ENCODE measurements at places on chromosomes 1 and 21. TPM values are rescaled to one million over a fixed set of nuclear protein-coding genes. Genes with fewer than 3 reads are reported as not detected.
A peak's percentile ranks its signal among the peaks of the same experiment; 100 is the strongest.

ERG gene
- total RNA-seq: not detected

OR2L5 gene
- total RNA-seq: 0.07 TPM

NES gene
- total RNA-seq: 70.0 TPM

TEDDM1 gene
- not detected for total RNA-seq

AGO4 gene
- 7.7 TPM for total RNA-seq

IPO9 gene
- total RNA-seq: 23.6 TPM

SERINC2 gene
- 51.5 TPM for total RNA-seq

C4BPA gene
- not detected for total RNA-seq

DIO1 gene
- total RNA-seq: not detected

VAV3 gene
- total RNA-seq: 0.98 TPM

DNA sequence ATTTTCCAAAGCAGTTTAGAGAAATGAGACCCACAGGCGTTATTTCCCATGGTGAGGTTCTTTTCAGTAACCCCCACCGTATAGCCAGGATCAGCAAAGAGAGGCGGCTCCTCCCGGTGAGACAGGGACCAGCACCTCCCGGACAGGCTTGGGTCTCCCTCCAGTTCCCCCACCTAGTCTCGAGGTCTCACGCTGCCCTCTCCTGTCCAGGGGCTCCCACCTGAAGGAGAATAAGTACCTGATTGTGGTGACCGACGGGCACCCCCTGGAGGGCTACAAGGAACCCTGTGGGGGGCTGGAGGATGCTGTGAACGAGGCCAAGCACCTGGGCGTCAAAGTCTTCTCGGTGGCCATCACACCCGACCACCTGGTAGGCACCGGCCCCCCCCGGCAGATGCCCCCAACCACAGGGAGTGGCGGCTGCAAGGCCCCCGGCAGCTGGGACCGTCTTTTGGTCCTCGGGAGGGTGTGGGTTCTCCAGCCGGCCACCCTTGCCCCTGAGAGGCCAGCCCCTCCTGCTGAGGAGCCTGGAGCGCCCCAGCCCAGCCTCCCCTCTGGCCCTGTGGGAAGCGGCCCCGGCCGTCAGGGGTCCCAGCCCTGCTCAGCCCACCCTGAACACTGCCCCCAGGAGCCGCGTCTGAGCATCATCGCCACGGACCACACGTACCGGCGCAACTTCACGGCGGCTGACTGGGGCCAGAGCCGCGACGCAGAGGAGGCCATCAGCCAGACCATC, 4.9 kb downstream of the COL6A1 start:
- H3K27ac ChIP-seq: no peak overlapping the region
- no peaks in the 10 kb centered on the region for H3K27me3 ChIP-seq
- peaks cover 13% of the 10 kb centered on the region for H3K4me1 ChIP-seq
- peaks cover 33% of the 10 kb centered on the region for H3K36me3 ChIP-seq
- DNase-seq: no peak

DNA sequence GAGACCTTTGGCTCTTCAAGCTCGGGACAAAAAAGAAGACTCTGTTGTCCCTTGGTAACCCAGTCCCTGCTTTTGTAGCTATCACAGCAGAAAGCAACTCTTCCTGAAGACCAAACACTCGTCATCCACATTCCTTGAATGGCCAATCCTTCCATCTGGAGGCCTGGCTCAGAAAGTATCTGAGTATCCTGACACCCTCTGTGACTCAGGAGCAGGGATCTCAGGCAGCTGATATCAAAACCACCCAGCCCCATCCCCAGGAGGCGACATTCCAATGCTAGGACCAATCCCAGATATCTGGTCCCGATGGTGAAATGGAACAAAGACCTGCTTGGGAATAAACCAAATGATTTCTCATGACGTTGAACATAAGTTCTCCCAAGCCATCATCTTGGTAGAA, 112.5 kb downstream of the TAS1R2 start:
- no peaks in the 10 kb centered on the region for H3K36me3 ChIP-seq
- no peak for DNase-seq
- H3K4me3 ChIP-seq: no peak overlapping the region
- peaks cover 5% of the 10 kb centered on the region for H3K4me1 ChIP-seq
- H3K27me3 ChIP-seq: peaks cover 31% of the 10 kb centered on the region

DNA sequence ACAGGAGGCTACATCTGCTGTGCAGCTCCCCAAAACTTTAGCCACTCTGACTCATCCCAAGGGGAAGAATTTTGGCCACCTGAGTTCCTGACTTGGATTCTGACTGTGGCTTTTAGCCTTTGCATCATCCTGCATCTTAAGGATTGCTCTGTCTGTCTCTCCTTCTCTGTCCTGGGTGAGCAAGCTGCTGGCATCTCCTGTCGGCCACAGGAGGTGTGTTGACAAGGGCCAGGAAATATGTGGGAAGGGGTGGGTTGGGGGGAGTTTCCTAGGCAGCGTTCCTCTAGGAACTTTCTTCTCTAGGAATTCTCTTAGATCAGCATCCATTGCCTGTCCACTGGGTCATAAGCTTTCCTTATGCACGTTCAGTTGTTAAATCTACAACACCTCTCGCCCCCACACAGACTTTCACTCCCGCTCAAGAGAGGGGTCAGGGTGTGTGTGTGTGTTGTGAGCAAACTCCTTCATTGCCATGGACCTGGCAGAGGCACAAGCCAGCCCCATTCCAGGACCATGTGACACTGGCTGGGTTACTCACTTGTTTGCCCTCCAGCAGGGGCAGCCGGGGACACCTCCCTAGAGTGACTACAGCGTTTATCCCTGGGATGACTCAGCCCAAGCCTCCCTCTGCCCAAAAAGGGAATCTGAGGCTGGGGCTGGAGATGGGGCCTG, 145.0 kb upstream of the DUSP10 start:
- no peaks in the 10 kb centered on the region for H3K27me3 ChIP-seq
- H3K4me1 ChIP-seq: peaks cover 33% of the 10 kb centered on the region
- H3K4me3 ChIP-seq: peak overlapping the region; percentile 38
- no peaks in the 10 kb centered on the region for H3K36me3 ChIP-seq

- DNase-seq: no peak
- no peaks in the 10 kb centered on the region for H3K4me1 ChIP-seq
- no peak overlapping the region for H3K4me3 ChIP-seq
These were observed 12.9 kb downstream of the MOV10 start for GRCh38 chr1:112687361-112687760.

DNA sequence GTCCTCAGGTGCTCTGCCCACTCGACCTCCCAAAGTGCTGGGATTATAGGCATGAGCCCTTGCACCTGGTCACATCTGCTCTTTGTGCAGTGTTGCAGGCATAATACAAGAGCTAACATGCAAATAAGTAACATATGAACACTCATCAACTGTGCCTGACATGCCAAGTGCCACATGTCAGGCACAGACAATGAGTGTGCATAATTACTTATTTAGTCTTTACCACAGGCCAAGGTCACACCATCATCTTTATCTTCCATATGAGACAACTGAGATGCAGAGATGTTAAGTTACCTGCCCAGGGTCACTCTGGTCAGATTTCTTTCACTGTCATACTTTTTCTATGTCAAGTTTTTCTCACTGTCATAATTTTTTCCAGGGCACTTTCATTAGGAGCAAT, 126.1 kb downstream of the PPIAL4G start:
- H3K4me3 ChIP-seq: no peak overlapping the region
- H3K27me3 ChIP-seq: no peaks in the 10 kb centered on the region
- no peak for DNase-seq

DNA sequence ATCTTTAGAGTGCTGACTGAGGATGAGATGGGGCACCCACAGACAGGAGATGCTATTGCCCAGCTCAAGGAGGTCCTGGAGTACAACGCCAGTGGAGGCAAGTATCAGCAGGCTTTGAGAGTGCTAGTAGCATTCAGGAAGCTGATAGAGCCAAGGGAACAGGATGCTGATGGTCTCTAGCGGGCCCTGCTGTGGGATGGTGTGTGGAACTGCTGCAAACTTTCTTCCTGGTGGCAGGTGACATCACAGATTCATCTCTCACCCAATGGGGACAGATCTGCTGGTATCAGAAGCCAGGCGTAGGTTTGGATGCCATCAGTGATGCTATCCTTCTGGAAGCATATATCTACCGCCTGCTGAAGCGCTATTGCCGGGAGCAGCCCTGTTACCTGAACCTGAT, 609.8 kb upstream of the NCAM2 start:
- no peak for DNase-seq
- H3K27ac ChIP-seq: no peak overlapping the region
- no peaks in the 10 kb centered on the region for H3K36me3 ChIP-seq
- no peak overlapping the region for H3K4me3 ChIP-seq
- H3K4me1 ChIP-seq: no peaks in the 10 kb centered on the region

DNA sequence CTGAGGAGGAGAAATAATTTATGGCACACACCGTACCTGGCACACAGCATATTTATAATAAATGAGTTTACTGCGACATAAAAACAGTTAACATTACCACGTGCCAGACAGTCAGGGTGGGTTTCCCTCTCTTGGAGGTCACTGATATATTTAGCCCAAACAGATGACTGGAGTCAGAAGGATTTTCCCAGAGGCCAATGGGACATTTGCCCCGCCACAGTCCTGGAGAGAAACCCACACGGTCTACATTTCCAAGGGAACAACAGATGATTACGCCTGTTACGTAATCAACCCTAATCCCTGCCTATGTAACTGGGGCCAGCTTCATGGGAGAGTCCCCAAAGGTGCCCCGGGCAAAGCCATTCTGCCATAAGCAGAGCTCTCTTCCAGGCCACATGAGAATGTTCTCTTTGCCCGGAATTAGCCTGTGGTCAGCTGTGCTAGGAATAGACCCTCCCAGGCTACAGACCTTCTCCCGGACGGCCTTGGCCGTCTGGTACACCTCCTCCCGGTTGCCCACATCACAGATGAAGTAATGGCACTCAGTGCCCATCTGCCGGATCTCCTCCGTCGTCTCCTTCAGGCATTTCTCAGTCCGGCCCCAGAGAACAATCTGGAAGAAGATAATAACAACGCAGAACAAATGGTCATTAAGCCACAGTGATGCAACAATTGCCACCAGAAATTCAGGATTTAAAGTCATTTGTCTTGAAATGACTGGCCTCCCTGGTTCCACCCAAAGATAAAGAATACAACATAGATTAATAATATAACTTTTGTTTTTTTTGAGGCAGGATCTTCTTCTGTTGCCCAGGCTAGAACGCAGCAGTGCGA, 37.7 kb downstream of the DHRS3 start:
- no peak overlapping the region for H3K27ac ChIP-seq
- H3K27me3 ChIP-seq: no peaks in the 10 kb centered on the region
- no peak overlapping the region for H3K4me3 ChIP-seq
- H3K4me1 ChIP-seq: peaks cover 1% of the 10 kb centered on the region
- no peak for DNase-seq
- peaks cover 25% of the 10 kb centered on the region for H3K36me3 ChIP-seq

GRCh38 chr1:28815533-28816185, 3.7 kb downstream of the OPRD1 start:
- H3K27ac ChIP-seq: no peak overlapping the region
- H3K4me3 ChIP-seq: no peak overlapping the region
- no peak for DNase-seq
- H3K36me3 ChIP-seq: no peaks in the 10 kb centered on the region
- H3K27me3 ChIP-seq: peaks cover 47% of the 10 kb centered on the region

- DNase-seq: peak; percentile 33
- no peaks in the 10 kb centered on the region for H3K36me3 ChIP-seq
- no peak overlapping the region for H3K27ac ChIP-seq
- H3K4me3 ChIP-seq: no peak overlapping the region
These were observed 862.8 kb downstream of the KCNT2 start for GRCh38 chr1:195745189-195746010.

GRCh38 chr1:225318706-225319575, 108.9 kb downstream of the LBR start:
- H3K27me3 ChIP-seq: no peaks in the 10 kb centered on the region
- no peaks in the 10 kb centered on the region for H3K36me3 ChIP-seq
- no peak overlapping the region for H3K27ac ChIP-seq

DNA sequence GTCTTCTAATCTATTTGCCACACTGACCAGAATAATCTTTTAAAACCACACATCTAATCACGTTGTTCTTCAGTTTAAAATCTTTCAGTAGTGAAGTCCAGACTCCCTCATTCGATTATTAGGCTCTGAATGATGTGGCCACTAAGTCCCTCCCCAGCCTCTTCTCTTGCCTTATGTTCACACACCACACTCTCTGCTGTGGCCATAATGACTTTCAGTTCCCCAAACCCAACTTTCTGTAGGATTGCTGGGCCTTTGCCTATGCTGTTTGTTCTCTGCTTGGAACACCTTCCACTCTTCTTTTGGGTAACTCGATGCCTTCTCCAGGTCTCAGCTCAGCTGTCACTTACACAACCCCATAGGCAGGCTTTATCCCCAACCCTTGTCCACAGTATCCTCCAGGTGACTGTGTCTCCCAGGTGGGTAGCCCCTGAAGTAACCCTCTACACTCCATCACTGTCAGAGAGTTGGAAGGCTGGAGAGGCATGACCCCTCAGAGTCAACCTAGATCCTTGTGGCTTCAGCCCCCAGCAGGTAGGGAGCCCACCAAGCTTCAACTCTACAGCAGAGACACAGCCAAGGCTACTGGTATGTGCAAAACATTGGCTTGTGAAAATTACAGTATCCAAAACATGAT, 8.4 kb upstream of the SLC37A1 start:
- H3K4me1 ChIP-seq: peaks cover 8% of the 10 kb centered on the region
- no peak overlapping the region for H3K27ac ChIP-seq
- no peaks in the 10 kb centered on the region for H3K27me3 ChIP-seq
- DNase-seq: no peak

DNA sequence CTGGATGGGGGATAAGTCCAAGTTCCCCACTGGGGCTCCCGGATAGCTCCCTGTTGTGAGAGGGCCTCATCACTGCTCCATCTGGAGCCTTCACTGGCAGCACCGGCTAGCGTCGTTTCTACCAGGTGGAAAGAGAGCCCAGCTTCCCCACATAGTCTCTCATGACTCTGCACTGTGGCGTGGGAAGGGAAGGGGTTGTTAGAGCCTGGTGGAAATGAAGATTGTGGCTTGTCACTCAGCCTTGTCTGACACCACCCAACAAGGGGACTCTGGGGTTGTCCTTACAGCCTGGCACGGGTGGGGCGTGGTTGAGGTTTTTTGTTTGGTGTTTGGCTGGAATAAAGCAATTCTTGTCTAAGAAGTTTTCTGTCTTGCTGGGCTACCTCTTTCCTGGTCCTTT, 94.6 kb downstream of the ADARB1 start:
- H3K36me3 ChIP-seq: no peaks in the 10 kb centered on the region
- no peak overlapping the region for H3K27ac ChIP-seq
- DNase-seq: no peak

GRCh38 chr1:77824694-77825093, 45.2 kb downstream of the MIGA1 start:
- H3K4me1 ChIP-seq: peaks cover 15% of the 10 kb centered on the region
- no peaks in the 10 kb centered on the region for H3K27me3 ChIP-seq
- H3K27ac ChIP-seq: peak overlapping the region; percentile 53
- DNase-seq: peak; percentile 53
- no peaks in the 10 kb centered on the region for H3K36me3 ChIP-seq

- H3K4me3 ChIP-seq: no peak overlapping the region
- H3K27ac ChIP-seq: no peak overlapping the region
- no peaks in the 10 kb centered on the region for H3K4me1 ChIP-seq
- DNase-seq: peak; percentile 27
- H3K36me3 ChIP-seq: no peaks in the 10 kb centered on the region
These were observed 26.7 kb upstream of the RSPO1 start for GRCh38 chr1:37661401-37661800.

GRCh38 chr1:59294423-59294822, 2.5 kb upstream of the FGGY start:
- DNase-seq: no peak
- H3K27ac ChIP-seq: no peak overlapping the region
- no peak overlapping the region for H3K4me3 ChIP-seq
- peaks cover 30% of the 10 kb centered on the region for H3K4me1 ChIP-seq
- H3K27me3 ChIP-seq: no peaks in the 10 kb centered on the region
